Fibroblast of skin of scalp (primary cell): ENCODE measurements at places on chromosomes 2 and 18.

GRCh38 chr2:79124907-79125720, 4.8 kb downstream of the REG1A start:
- DNase-seq: no peak

- DNase-seq: no peak
These were observed 70.8 kb upstream of the SLC1A4 start for GRCh38 chr2:64918220-64918886.

DNA sequence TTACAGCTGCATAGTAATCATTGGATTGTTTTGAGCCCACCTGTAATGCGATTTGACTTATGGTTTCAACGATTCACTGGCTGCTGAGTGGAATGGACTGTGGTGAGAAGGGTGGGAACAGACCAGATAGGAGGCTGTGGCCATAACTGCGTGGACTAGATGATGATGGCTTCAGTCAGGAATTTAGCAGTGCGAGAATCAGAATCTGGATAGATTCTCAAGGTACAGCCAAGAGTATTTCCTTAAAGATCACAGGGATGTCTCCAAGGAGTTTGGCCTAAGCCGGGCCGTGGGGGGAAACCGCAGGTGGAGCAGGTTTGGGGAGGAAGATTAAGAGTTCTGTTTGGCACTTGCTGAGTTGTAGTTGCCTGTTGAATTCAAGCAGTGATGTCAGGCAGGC, 44.0 kb upstream of the CHMP1B start:
- peak; percentile 26 for DNase-seq

GRCh38 chr2:166173263-166173662, 45.4 kb upstream of the SCN1A start:
- DNase-seq: no peak

DNA sequence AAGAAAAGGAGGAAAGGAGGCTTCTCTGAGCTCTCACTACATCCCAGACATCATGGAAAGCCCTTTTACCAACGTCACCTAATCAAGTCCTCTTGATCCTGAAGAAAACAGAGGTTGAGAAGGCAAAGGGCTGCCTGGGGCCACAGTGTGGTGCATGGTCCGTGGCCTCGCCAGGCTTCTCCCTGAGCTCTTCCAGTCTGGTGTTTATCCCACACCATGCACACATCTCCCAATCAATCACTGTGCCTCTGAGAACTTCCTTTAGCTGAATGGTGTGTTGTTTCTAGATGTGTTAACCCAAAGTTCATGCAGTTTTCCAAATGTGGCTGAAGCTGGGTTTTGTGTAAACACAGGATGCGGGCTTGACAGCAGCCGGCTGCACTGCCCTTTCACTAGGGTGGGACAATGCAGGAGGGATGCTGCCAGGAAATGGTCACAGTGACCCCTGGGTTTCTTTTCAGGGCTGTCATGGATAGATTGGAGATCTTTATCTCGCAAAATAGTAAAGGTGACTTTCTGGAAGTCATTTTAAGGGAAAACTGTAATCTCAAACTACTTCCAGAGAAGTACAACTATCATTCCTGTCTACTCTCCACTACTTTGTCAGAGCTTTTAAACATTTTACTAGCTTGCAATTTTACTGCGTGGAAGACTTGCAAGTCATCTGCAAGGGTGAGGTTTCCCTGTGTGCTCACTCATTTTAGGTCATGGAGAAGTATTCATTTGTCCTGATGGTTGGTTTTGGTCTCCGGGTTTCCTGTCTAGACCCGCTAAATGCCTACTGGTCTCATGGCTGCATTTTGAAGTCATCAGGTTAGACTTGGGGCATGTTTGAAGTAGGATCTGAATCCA, 54.6 kb downstream of the IL1R2 start:
- no peak for DNase-seq

- no peak for DNase-seq
These were observed 30.5 kb downstream of the LTBP1 start for GRCh38 chr2:32977228-32977758.

- DNase-seq: no peak
These were observed 42.8 kb downstream of the RAMP1 start for GRCh38 chr2:237901932-237902850.

DNA sequence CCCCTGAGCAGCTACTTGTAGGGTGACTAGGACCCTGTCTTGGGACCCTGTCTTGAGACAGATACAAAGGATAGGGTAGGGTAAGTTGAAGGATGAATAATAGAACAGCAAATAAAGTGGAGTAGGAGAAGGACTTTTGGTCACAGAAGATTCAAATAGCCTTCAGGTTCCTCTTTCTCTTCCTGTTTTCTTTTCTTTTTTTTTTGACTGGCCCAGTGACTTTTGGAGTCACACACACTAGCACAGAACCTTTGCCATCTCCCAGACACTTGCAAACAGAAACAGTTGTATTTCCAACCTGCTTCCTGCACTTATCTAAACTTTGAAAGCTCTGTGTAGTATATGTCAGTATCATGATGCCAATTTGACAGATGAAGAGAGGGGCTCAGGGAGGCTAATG, 108.2 kb downstream of the TDRD15 start:
- no peak for DNase-seq

DNA sequence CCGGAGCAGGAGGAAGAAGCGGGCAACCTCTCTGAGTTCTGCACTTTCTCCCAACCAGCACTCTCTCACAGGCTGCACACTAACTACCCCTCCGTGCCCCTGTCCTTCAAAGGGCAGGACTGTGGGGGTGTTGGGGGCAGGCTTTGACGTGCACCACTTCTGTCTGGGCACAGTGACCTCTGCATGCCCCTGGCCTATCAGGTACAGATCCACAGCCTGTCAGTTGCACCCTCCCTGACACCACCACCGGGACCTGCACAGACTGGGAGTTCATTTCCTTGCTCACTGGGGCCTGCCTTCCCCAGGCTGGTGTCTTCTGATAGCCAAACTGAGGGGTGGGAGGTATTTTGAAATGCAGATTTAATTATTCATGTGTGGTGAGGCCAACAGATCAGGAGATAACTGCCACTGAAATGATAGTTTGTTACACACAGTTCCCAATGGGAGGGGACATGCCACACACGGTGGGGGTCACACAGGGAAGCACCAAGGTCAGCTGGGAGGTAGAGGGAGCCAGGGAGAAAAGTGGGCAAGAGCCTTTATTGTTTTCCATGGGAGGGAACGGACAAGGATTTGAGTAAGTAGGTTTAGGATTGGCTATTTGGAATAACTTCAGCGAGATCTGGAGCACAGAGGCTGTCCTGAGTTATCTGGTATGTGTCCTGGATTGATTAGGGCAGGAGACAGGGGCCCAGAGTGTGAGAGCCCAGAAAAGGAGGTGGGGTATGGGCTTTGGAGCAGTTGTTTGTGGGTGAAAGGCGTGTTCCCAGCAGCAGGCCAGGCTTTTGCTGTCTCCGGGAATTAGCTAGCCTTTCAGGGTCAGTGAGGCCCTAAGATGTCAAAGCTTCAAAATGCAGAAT, 251.6 kb downstream of the AFF3 start:
- DNase-seq: no peak

DNA sequence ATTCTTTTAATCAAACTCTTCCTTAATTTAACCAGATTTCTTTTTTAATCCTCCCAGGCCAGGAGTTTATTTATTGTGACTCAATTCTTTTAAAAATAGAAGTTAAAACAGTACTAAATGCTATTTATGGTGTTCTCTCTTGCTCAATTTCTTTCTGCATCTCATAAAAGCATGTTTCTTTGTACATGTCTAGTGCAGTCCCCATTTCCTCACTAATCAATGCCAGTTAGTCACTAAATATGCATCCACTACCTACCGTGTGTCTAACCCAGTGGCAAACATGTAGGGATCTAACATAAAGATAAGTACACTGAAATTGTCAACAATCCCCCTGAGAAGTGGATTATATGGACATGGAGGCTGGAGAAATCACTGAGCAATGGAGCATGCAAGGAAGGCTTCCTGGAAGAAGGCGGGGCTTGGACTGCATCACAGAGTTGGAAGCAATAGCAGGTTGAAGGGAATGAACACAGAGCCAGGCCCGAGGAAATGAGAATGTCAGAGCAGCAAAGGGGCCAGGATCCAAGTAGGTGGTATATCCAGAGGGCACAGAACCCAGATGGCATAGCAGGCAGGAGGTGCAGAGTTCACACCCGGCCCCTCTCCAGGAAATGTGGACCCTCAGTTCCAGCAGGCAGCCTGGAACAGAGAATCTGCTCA, 105.3 kb upstream of the FOSL2 start:
- peak; percentile 34 for DNase-seq

DNA sequence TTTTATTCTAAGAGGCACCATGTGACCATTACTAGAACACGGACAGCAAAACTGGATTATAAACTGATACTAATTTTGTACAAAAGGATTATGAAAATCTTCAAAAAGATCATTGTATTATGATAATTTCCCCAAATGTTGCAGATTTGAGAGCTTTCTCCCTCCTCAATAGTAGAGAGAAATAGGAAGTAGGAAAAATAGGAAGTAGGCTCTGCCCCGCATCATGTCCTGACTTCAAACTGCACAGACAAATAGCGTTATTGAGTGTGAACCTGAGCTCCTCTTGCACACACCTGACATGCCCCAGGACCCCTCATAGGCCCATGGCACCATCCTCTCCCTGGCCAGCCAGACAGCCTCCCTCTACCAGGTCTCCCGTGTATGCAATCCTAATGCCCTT, 25.4 kb downstream of the CHRNA1 start:
- no peak for DNase-seq

DNA sequence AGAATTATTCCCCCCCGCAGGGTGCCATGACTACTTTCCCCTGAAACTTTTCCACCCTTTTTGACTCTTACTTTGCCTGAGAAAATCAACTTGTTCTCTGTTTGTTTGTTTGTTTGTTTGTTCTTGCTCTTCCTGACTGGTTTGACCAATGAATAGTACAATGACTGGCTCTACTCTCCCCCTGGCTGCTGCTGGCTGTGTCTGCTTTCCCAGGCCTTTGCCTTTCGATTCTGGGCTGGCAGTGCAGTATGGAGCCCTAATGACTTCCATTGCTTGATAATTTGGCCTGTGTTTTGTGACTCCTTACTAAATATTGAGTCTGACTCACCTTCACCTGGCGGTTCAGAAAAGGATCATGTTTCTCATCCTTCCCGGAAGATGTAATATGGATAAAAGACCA, 241.1 kb downstream of the TMEM182 start:
- DNase-seq: no peak

- no peak for DNase-seq
These were observed 755.5 kb downstream of the RNF144A start for GRCh38 chr2:7672685-7673071.

DNA sequence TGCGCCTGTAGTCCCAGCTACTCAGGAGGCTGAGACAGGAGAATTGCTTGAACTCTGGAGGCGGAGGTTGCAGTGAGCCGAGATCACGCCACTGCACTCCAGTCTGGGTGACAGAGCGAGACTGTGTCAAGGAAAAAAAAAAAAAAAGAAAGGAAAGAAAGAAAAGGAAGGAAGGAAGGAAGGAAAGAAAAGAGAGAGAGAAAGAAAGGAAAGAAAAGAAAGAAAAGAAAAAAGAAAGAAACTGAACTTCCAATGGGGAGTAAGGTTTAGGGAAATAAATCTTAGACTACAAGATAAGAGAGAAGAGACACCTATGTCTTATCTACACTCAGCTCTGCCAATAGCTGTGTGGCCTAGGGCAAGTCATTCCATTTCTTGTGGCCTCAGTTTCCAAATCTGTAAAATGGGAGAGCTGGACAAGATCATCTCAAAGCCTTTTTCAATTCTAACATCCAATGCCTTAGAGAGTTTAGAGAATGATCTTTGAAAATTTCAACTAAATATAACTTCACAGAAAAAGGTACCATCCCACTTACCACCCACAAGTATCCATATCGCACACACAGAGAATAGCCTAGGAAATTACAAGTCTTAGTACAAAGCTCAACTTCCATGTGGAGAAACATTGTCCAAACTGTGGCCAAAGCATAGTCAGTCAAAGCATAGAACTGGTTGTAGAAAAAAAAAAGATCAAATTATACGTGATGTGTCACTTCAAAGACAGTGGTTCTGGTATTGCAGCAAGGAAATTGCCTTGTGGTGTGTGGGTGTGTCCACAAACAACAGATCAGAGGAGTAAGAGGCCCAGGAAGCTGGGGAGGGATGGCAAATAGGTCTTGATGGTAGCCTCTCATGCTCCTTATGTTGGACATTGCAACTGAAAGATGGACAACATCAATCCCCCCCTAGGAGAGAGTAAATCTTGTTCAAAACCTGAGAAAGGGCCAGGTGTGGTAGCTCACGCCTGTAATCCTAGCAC, 42.4 kb downstream of the SLC14A2 start:
- DNase-seq: peak; percentile 5

GRCh38 chr2:132849118-132849517, 179.1 kb upstream of the LYPD1 start:
- DNase-seq: peak; percentile 58

DNA sequence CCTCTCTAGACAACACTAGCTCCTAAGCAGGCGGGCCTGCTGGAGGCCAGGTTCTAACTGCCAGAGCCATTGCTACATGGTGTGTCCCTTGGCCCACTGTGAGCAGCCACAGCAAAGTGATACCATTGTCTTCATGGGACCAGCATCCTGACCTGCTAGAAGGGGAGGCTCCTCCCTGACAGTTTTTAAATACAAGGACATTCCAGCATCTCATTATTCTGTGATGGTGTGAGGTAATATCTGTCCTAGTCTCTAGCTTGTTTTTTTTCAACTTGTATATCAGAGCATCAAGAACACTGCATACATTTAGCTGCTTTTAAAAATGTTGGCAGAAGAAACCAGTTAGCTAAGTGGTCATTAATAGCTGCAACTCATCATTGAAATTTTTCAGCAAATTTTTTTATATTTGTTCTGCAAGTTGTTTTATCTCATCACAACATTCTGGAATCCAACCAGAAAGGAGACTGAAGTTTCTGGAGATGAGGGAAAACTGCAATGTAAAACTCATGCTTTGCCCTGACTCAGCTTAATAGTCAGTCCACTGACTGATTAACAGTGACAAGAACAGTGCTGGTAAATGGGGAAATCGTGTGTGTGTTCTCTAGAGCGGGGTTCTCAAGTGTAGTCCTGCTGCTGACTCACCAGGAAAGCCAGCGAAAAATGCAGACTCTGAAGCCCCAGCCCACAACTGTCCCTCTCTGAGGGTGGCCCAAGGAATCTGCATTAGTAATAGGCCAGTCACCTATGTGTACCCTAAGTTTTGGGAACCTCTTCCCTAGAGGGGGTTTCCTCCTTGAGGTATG, 17.8 kb downstream of the MAPRE3 start:
- DNase-seq: peak; percentile 63

GRCh38 chr2:167186465-167186864, 298.2 kb downstream of the XIRP2 start:
- no peak for DNase-seq
